Stimulated activated CD4-positive, alpha-beta T cell treated with anti-CD3 and anti-CD28 coated beads, TNF-alpha, amount 100 ng/mL, for 24 hours (primary cell): ENCODE measurements at places on chromosomes 1 and 21.

DNA sequence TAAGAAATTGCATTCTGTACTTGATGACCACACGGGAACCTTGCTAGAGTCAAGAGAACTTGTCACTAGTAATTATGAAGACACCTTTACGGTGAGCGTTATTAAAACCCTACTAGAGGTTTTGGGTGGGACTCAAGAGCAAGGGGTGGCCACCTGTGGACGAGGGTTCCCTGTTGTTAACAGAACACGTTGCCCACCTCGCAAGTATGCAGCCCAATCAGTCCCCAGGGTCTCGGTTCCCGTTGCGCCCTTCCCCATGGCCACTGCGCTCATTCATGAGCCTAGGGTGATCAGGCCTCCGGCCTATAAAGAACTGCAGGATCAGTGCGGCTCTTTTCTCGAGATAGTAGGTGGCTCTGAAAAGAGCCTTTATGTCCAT lies 30.2 kb upstream of the RNF187 start:
- DNase-seq: no peak

DNA sequence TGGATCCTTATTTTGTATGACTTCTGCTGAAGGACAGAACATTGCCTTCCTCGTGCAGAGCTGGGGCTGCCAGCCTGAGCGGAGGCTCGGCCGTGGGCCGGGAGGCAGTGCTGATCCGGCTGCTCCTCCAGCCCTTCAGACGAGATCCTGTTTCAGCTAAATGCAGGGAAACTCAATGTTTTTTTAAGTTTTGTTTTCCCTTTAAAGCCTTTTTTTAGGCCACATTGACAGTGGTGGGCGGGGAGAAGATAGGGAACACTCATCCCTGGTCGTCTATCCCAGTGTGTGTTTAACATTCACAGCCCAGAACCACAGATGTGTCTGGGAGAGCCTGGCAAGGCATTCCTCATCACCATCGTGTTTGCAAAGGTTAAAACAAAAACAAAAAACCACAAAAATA lies 27.5 kb upstream of the KDM4A start:
- DNase-seq: no peak

- no peak for DNase-seq
Measured at GRCh38 chr1:209589863-209590262, 6.3 kb downstream of the CAMK1G start.

DNA sequence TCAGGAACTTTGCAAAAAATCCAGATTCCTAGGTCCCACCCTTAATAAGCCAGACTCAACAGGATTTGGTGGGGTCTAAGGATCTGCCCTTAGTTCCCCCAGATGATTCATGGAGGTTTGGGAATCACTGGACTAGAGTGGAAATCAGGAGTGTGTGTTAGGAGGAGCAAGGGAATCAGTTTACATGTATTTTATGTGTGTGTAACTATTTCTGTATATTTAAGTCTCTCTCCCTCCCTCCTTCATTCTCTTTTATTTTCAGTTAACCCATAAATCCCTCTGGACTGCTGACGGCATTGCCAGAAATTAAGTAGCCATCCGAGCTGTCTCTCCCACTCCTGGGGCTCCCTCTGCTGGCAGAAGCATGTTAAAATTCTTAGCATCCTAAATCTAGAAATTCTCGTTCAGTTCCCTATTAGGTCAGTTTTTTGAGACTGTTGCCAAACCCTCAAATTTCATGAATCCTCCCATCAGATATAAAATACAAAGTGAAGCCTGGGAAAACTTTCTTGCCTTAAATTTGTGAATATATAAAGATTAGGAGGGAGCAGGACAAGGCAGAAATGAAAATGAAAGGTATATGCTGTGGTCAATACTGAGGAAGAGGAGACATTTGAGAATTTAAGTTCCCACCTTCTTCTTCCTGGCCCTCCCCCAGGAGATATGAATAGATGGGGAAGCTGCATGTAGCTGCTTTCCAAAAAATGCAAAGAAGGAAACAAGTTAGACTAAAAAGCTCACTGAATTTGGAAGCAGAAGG lies 11.7 kb upstream of the HSD11B1 start:
- peak; percentile 45 for DNase-seq
